ENCODE measurements at places on chromosomes 4 and X.

DNA sequence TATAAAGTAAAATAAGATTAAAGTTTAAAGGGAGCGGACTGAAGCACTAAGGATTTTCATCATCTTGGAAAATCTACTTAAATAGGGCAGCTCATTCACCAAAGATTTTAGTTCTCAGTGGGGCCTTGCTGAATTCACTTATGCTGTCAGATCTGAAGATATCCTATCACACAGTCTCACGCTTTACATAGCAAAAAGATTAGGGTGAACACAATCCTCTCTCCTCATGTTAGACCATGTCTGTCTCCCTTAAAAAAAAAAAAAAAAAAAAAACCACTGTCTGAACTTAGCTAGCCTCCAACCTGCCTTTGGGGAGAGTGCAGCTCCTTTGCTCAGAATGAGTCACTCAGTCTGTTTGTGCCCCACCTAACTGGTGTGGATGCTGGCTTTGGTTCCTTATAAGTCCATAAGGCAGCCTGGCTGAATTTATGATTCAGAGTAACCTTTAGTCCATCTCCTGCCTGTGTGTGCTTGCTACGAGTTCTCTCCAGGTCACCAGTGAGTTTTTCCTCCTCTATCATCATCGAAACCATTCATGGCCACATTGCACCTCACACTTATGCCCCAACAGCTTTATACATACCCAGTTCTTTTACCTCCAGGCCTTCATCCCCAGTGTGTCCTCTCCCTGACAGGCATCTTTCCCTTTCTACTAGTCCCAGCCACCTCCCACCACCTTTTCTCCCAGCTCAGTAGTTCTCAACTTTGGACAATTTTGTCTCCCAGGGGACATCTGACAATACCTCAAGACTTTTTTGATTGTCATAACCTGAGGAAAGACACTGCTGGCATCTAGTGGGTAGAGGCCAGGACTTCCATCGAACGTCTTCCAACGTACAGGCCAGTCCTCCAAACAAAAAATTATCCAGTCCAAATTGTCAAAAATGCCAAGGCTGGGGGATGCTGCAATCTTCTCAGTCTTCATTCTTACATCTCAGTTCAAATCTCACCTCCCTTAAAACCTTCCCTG is 220.7 kb upstream of the EMCN start:
- DNase-seq = no peak

DNA sequence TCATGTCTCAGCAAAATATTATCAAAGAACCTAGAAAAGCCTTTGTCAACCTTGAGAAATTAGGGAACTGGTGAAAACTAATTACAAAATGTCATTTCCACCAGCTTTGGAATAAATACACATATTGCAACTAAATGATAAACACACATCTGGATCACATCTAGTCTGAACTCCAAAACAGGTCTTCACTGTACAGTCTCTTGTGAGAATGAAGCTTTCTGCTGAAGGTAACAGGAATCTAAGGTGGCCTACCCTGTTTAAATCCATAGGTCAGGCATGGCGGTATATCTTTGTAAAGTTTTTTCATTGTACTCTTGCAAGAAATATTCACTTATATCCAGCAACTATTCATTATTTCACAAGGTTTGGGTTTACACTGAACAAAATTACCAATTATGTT is 1.7 kb downstream of the SH3D19 start:
- no peak for DNase-seq

DNA sequence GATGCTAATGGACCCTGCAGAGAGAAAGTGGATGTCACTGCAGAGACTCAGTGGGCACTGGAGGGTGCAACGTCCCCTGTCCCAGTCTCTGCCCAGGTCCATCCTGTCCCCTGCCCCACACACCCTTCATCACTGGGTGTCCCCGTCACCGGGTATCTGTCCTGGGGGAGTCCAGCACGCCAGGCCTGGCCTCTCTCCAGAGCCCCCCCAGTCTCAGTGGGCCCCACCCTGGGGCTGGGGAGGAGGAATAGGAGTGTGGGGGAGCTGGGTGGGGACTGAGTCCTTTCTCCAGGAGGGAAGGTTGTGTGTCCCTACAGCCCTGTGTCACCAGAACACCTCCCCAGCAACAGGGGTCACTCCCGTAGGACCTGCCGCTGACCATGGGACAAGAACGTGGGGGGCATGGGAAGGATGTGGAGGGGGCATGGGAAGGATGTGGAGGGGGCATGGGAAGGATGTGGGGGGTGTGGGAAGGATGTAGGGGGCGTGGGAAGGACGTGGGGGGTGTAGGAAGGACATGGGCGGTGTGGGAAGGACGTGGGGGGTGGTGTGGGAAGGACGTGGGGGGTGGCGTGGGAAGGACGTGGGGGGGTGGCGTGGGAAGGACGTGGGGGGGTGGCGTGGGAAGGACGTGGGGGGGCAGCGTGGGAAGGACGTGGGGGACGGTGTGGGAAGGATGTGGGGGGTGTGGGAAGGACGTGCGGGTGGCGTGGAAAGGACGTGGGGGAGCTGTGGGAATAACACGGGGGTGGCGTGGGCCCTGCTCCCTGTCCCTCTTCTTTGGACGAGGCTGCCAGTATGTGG is 21.0 kb upstream of the SPON2 start:
- no peak for DNase-seq

- no peak for DNase-seq
These were observed 341.8 kb downstream of the RAPGEF2 start for GRCh38 chr4:159444678-159445077.

GRCh38 chrX:50161127-50161526 is 39.7 kb downstream of the AKAP4 start:
- no peak for DNase-seq

DNA sequence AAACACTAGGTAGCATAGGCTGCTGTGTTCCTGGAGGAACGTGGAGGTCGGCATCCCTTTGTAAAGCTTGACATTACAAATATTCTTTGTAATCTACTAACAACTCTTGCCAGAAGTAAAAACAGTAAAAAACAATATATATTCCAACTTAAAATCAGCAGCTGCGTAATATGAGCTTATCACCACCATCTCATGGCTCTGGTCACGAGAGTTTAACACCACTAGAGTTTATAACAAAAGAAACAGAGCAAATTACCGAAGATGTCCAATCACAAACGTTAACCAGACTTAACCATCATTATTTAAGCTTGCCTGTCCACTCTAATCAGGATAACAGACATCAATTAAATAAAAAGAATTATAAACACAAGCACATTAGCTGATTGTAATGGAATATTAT is 236.7 kb downstream of the PCDH7 start:
- DNase-seq = no peak

- DNase-seq = no peak
These were observed 531.8 kb downstream of the GLUD2 start for GRCh38 chrX:121579016-121579760.
